Right lobe of liver (tissue), 6 donors: ENCODE measurements at places on chromosomes 7 and 10. TPM values are rescaled to one million over a fixed set of nuclear protein-coding genes. Genes with fewer than 3 reads are reported as not detected.

The CELF2 gene
- 2.4 TPM for total RNA-seq

The RBAK gene
- 6.2 TPM for total RNA-seq

The CD36 gene
- total RNA-seq = 19.6 TPM

The C7orf57 gene
- not detected for total RNA-seq

The ABCB1 gene
- 29.4 TPM for total RNA-seq

The GNGT1 gene
- total RNA-seq = not detected

The PON1 gene
- 281 TPM for total RNA-seq

The NOS3 gene
- 5.8 TPM for total RNA-seq

The PHYHIPL gene
- total RNA-seq = 1.00 TPM

The AKR1C3 gene
- total RNA-seq = 424 TPM

The AKR1D1 gene
- total RNA-seq = 332 TPM

The SFTPA1 gene
- total RNA-seq = not detected

The NCF1 gene
- total RNA-seq = 6.0 TPM

The MRPS24 gene
- total RNA-seq = 62.3 TPM

The LRRC61 gene
- total RNA-seq = 13.1 TPM

The NCOA4 gene
- 196 TPM for total RNA-seq

The ANKRD2 gene
- not detected for total RNA-seq
